Activated T-helper 1 cell treated with Interleukin-2 at 50 U/mL for 16 hours (primary cell): ENCODE measurements at places on chromosomes 5 and 9.

- no peak for DNase-seq
These were observed 31.2 kb upstream of the TLE1 start for GRCh38 chr9:81720450-81721086.

GRCh38 chr5:659496-660263 is 33.5 kb downstream of the TPPP start:
- DNase-seq: no peak

DNA sequence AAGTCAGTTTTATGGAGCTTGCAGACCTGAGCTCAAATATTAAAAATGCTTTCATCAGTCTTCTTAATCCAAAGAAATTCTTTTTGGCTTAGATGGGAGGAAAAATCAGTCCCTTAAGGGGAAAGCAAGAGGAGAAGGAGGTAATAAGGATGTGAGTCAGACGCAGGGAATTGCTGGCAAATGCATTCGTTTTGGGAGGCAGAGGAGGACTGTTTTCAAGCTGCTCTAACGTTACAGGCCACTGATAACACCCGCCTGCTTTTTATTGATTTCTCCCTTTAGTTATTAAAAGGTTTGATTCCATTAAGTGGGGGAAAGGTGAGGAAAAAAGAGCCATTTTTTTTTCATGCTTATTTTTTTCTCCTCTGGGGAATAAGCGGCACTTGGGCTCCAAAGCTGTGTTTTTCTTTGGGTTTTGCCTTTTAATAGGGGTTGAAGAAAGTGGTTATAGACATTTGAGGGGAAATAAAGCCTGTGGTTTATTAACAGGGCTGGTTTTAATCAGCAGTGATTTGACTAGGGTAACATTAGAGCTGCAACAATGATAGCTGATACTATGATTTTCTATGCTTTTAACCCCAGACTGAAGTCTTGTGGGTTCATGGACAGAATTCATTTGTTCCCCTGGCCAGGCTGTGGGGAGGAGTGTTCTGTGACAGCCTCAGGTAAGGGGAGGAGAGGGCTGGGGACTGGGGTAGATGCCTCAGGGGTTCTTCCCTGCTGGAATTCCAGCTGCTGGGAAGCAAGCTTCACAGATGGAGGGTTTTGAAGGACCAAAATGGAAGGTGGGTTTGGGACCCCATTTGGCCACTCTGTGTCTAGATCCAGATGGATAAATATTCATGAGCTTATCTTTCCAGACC is 225.2 kb downstream of the GAS1 start:
- no peak for DNase-seq

- DNase-seq: no peak
These were observed 487.0 kb upstream of the TNC start for GRCh38 chr9:115604831-115605483.

DNA sequence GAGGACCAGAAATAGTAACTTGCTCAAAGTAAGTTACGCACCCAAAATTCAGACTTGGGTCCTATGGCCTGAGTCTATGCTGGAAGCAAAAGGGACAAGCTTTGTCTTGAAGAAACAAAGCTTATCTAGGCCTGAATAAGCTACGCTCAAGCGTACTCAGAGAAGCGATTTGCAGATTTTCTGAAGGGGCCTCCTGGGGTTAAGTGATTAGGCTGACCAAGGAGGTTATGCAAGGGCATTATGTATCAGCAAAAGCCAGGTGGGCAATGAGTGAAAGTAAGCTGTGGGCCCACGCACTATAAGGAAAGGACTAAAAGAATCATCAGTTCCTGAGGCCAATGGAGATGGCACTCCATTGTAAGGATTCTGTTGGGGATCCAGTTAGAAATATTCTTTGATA is 122.1 kb downstream of the SNX18 start:
- DNase-seq: no peak

DNA sequence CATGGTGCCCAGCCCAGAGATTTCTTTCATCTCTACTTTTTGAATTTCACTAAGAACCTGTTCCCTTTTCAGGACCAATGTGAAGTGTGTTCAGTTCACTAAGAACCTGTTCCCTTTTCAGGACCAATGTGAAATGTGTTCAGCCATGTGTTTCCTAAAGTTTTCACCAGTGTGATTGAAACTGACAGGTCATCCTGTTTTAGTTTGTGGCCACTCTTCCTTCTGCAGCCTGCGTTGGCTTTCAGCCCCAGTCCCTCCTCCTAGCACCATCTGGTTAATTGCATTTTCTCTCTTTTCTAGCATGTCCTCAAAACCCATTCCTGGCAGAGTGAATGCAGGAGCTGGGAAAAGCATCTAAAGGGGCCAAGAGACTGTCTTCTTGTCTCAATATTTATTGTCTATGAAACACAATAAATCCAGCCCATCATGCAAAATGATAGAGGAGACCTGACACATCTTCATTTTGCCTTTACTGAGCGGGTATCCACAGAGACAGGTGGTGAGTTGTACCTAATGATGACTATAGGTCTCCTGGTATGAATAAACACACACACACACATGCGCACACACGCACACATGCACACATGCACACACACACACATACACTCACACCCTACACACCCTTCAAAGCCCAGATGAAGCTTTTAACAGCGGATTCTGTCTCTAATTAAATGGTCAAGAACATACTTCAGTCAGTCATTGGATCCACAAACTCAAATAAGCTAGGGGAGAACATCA is 6.1 kb upstream of the PANK3 start:
- no peak for DNase-seq

GRCh38 chr5:56099346-56099745 is 104.6 kb upstream of the IL6ST start:
- DNase-seq: no peak

DNA sequence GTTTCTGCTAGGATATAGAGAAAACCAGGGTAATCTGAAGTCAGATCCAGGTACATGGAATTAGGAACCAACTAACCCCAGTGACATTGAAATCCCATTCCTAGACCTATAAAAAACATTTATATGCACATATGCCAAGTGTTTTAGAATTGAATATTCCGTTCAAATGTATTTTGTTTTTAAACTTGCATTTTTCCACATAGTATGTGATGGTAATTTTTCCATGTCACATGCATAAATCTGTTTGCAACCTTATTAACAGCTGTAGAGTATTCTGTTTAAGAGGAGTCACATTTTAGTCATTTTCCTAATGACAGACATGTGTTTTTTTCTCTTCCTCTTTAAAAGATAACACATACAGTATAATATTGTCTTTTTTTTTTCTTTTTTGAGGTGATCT is 50.2 kb downstream of the FOCAD start:
- no peak for DNase-seq

- DNase-seq: no peak
These were observed 34.9 kb downstream of the TENT4A start for GRCh38 chr5:6748142-6748541.

GRCh38 chr9:4324513-4324912 is 24.6 kb upstream of the GLIS3 start:
- DNase-seq: no peak

DNA sequence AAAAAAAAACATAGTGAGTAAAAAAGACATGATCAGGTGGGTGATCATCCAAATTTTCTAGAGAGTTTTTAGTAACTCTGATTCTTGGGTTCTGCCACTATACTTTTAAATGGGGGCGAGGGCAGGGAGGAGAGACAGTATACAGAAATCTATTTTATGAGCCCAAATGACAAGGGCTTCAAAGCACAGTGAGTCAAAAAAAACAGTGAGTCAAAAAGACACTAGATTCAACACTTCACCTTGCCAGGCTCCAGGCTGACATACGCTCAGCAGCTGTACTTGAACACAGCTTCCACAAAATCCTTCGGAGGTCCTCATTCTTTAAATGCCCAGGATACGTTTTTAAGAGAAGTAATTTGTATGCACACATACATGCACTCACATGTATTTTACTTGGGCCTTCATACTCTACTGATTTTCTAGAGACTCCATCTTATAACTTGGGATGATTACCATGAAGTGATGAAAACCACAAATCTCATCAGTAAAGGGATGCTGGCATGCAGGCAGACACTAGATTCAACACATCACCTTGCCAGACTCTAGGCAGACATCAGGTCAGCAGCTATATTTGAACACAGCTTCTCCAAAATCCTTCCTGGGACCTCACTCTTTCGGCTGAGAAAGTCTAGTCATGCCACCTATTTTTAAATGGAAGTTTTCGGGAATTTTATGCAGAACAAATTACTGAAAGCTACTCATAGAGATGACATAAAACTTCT is 28.8 kb downstream of the NR3C1 start:
- DNase-seq: no peak

DNA sequence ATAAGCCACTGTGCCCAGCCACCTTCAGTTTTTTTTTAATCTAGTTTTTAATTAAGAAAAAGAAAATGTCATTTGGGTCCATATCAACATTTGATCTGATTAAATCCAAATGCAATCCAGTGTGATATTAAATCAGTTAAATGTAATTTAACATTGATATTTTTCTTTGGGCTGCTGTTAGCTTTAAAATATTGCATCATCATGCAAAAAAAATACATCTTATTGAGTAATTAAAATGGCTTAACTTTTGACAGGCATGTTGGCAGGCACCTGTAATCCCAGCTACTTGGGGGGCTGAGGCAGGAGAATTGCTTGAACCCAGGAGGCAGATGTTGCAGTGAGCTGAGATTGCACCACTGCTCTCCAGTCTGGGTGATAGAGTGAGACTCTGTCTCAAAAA is 22.7 kb upstream of the LRRC70 start:
- DNase-seq: no peak
